Renal cortical epithelial cell (primary cell): ENCODE measurements at places on chromosomes 2 and 18.

GRCh38 chr2:219645631-219646527, 18.4 kb downstream of the SLC4A3 start:
- DNase-seq = peak; percentile 66

GRCh38 chr2:51410331-51410730, 378.4 kb upstream of the NRXN1 start:
- no peak for DNase-seq

- DNase-seq = no peak
Observed at GRCh38 chr2:141062031-141062430, 1068.8 kb downstream of the LRP1B start.

- no peak for DNase-seq
Observed at GRCh38 chr2:48279344-48280090, 250.4 kb upstream of the STON1 start.

GRCh38 chr2:30987566-30987965, 150.7 kb downstream of the GALNT14 start:
- no peak for DNase-seq

DNA sequence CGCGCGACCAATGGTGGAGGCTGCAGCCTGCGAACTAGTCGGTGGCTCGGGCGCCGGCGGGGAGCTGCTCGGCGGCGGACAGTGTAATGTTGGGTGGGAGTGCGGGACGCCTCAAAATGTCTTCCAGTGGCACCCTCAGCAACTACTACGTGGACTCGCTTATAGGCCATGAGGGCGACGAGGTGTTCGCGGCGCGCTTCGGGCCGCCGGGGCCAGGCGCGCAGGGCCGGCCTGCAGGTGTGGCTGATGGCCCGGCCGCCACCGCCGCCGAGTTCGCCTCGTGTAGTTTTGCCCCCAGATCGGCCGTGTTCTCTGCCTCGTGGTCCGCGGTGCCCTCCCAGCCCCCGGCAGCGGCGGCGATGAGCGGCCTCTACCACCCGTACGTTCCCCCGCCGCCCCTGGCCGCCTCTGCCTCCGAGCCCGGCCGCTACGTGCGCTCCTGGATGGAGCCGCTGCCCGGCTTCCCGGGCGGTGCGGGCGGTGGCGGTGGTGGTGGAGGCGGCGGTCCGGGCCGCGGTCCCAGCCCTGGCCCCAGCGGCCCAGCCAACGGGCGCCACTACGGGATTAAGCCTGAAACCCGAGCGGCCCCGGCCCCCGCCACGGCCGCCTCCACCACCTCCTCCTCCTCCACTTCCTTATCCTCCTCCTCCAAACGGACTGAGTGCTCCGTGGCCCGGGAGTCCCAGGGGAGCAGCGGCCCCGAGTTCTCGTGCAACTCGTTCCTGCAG, at the start of gene HOXD9:
Gene HOXD9, plus strand, starts transcription at position 37 of the 728 bp plus-strand sequence. Its CDS starts 50 bp downstream, at position 87.
- DNase-seq = no peak

DNA sequence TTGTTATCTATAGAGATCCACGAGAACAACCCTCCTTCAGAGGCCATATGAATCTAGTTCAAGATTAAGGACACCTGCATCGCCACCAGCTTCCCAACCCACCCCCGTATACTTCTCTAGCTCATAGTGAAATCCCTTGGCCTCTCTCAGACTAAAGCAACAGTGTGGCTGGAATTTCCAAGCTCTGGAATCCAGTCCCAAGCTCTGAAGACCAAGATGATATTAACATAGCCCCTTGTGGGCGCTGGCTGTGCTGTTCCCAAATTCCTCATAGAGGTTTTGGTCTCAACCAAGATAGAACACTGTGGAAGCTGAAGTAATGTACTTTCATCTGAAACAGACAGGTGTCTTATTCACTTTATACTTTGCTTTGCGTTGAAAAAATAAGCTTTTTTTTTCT, 139.6 kb downstream of the MAP2 start:
- DNase-seq = no peak

DNA sequence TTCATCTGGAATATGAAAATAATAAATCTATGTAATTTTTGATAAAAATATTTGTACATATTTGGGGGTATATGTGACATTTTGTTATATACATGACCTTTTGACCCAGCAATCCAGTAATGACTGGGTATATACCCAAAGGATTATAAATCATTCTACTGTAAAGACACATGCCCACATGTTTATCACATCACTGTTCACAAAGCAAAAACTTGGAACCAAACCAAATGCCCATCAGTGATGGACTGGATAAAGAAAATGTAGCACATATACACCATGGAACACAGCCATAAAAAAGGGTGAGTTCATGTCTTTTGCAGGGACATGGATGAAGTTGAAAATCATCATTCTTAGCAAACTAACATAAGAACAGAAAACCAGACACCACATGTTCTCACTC, 472.1 kb upstream of the DDX18 start:
- DNase-seq = no peak

- DNase-seq = no peak
Observed at GRCh38 chr2:18247282-18248110, 313.0 kb downstream of the RDH14 start.

GRCh38 chr2:121710470-121711170, 26.1 kb downstream of the NIFK start:
- DNase-seq = peak; percentile 23

- DNase-seq = no peak
Observed at GRCh38 chr2:202113571-202114142, 40.6 kb downstream of the KIAA2012 start.

DNA sequence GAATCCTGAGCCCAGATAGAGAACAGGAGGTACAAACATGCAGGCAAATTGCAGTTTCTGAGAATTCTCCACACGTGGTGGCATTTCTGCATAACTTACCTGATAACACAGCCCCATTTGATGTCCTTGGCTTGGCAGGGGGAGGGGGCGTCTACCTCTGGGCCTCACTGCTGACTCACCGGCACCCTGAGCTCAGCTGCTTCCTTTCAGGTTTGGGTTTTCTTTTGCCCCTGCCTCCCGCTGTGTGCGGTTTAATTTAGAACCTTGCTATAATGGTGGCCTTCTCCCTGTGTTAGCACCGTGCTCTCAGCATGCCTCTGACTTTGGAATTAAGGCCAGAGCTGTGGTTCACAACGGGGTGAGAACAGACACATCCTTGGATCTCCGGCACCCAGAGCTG, 4.4 kb downstream of the CTIF start:
- DNase-seq = peak; percentile 29

GRCh38 chr2:41913311-41913710, 134.5 kb upstream of the PKDCC start:
- no peak for DNase-seq

DNA sequence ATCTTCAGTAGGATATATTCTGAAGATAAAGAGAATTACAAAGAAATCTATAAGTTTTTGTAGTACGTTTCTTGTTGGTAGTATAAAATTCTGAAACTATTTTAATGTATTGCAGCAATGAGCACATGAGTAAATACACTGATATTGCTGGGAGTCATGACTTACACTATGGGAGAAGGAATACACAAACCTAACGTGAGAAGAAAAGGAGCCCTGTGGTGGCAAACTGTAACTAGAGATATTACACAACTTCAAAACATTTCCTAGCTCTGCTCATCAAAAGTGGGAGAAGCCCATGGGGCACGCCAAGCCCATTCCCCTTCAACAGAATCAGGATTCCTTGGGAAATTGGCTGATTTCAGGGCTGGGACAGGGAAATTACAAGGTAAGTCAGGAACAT, 20.5 kb downstream of the SPIRE1 start:
- DNase-seq = no peak

DNA sequence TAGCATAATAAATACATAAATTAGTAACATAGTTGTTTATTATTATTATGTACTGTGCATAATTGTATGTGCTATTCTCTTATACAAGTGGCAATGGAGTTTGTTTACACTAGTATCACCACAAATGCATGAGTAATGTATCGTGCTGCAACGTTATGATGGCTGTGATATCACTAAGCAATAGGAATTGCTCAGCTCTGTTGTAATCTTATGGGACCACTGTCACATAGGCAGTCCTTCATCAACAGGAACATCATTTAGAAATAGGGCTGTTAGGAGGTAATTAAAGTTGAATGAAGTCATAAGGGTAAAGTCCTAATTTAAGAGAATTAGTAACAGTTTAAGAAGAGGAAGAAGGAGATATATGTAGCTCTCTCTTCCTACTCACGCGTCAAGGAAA, 33.8 kb downstream of the TEX51 start:
- peak; percentile 18 for DNase-seq

- DNase-seq = no peak
Observed at GRCh38 chr2:1483551-1483950, 70.3 kb downstream of the TPO start.

- no peak for DNase-seq
Observed at GRCh38 chr2:5685225-5685624, 7.0 kb upstream of the SOX11 start.

DNA sequence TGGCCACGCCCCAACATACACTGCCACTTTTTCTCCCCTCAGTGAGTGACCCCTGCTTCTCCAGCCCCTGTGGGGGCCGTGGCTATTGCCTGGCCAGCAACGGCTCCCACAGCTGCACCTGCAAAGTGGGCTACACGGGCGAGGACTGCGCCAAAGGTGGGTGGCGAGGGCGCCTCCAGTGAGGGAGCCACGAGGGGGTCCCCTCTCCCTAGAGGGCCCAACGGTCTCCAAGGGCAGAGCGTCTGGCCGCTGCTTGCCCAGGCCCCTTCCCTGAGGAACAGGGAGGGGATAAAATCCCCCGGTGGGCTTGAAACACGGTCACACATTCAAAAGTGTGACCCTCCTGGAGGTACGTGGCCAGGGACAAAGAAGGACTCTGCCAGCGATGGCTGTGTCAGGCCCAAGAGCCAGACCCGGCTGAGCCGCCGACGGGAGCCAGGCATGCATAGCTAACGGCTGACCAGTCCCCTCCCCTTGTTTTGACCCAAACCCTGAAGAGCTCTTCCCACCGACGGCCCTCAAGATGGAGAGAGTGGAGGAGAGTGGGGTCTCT, 37.2 kb downstream of the MTERF4 start:
- DNase-seq = no peak

GRCh38 chr2:174572556-174572955, 25.0 kb downstream of the WIPF1 start:
- no peak for DNase-seq

GRCh38 chr2:88053934-88054781, 1.4 kb downstream of the KRCC1 start:
- no peak for DNase-seq

GRCh38 chr2:85447222-85447585, 28.7 kb downstream of the SH2D6 start:
- no peak for DNase-seq

GRCh38 chr2:177783835-177784744, 288.5 kb downstream of the PDE11A start:
- peak; percentile 90 for DNase-seq

- DNase-seq = no peak
Observed at GRCh38 chr2:176246331-176246730, 22.9 kb upstream of the MTX2 start.

- no peak for DNase-seq
Observed at GRCh38 chr2:159788253-159788652, 9.8 kb downstream of the CD302 start.

- DNase-seq = no peak
Observed at GRCh38 chr18:13288509-13289133, 70.1 kb downstream of the LDLRAD4 start.

DNA sequence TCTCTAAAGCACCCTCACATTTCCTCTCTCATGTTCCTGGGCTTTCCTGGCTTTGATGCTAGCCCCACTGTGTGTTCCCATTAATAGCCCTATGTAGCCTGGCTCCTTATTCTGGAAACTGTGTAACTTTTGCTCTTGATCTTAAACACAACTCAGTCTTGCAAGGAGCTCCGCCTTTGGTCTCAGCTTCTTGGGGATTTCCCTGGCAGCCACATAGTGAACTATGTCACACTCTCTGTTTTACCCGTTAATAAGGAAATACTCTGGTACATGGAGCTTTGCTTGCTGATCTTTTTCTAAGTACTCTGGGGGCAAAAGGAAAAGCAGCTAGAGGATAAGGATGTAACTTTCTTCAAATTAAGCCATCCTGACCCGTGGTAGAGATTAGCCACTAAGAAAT, 259.3 kb downstream of the NEDD4L start:
- DNase-seq = peak; percentile 53

GRCh38 chr2:218323526-218324472, 31.5 kb upstream of the TMBIM1 start:
- peak; percentile 83 for DNase-seq

GRCh38 chr18:59735269-59735860, 38.1 kb upstream of the CCBE1 start:
- DNase-seq = no peak

DNA sequence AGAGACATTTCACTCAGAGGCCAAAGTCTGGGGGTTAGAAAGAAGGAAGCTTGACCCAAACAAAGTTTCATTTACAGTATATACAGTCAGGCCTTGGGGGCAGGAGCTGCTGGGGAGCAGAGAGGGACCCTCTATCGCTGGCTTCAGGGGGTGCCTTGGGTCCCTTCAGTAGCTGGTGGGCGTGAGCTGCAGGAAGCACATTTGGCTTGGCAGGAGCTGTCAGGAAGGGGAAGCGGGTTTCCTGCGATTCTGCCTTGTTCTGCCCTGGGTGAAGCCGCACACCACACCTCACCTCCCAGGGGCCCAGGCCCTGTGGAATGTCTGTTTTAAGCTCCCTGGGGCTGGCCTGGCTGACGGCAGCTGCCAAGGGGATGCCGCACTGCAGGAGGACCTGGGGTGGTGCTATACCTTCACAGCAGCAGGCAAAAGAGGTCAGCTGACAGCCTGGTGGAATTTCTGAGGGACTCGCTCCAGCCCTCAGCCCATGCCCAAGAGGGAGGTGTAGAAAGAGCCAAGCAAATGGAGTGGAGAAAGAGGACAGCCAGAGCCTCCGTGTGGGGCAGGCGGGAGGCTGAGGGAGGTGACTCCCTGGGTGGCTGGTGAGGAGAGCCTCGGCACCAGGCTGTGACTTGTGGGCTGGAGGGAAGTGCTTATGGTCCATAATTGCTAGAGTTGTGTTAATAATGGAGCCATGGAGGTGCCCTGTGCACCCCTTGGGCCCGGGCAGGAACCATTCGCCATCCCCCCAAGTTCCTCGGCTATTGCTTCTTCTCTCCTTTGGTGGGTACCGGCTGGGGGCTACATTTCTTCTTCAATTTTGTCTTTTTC, 43.9 kb downstream of the PSD4 start:
- DNase-seq = peak; percentile 60

DNA sequence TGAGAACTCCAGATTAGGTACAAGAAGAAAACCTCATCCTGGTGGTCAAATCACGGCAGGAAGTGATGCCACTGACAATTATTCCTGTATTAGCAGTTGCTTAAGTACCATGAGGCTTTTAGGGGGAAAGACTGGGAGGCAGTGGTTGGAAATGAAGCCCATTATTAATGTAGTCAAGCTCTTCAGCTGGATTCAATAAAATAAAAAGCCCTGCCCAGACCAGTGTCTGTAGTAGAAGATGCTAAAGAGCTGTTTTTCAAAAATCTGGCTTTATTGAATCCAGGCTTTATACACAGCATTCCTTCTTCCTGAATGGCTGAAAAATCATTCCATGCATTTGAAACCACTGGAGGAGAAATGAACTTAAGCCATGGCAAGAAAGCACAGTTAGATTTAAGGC, 155.2 kb downstream of the BCL2 start:
- DNase-seq = no peak
